ENCODE measurements at places on chromosomes 11 and 22.

DNA sequence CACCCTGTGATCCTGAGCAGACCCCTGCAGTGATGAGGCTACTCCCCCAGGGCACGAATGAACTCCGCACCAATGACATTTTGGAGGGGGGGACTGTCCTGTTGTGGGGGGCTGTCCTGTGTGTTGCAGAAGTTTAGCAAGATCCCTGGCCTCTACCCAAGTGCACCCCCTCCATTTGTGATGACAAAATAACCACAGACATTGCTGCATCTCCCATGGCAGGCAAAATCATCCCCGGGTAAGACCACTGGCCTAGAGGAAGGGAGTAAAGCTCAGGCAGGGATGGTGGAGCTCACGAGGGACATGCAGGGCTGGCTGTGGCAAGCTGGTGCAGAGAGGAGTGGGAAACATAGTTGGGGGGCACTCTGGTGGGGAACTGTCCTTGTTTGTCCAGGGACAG lies 40.6 kb downstream of the NECTIN1 start:
- no peak for DNase-seq

- DNase-seq: no peak
Measured at GRCh38 chr22:50000587-50001387, 11.8 kb downstream of the IL17REL start.

- DNase-seq: no peak
Measured at GRCh38 chr22:44188986-44189630, 8.4 kb downstream of the PARVG start.

DNA sequence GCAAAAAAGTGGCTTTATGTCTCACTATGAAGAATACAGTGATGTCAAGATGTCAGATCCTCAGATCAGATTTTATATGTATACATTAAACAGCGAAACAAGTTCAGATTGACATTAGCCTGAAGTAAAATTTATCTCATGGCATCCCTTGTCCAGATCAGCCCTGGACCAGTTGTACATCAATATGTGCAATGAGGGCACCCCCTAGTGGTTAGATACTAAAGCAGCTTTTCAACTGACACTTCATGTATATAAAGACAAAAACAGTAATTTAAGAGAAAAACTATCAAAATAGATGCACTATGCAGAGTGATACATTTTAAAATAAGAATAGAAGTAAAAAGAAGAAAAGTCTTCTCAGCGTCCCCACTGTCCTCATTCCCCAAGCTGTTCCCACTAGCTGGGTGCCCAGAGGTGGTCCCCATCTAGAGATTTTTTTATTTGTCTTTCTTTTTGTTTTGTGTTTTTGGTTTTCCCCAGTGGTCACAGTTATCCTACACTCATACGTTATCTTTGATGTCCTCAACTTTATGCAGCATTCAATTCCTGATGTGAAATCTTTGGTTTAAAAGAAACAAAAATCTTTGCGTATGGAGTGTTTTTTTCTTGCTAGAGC lies 2193.4 kb upstream of the RAG2 start:
- no peak for DNase-seq

GRCh38 chr22:39214006-39214382 lies 30.8 kb downstream of the PDGFB start:
- no peak for DNase-seq

DNA sequence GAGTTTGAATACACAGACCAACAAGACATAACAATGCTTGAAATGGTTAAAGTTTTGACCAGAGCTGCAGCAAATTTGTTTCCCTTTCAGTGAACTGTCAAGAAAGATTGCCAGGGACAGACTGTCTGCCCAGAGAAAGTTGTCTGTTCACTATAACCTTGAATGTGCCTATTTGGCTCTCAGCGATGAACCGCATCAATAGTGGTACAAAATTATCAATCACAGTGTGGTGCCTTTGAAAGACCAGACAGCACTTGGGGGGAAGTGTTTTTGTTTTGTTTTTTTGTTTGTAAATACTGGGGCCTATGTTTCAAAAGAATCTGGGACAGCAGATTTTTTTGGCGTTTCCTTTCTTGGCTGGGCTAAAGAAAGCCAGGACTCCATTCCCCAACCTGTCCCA lies 123.1 kb downstream of the CD44 start:
- DNase-seq: no peak

Data from stimulated activated CD8-positive, alpha-beta memory T cell treated with anti-CD3 and anti-CD28 coated beads, Interleukin-7, amount 100 ng/mL, for 4 hours (primary cell).